Activated T-cell treated with anti-CD3 and anti-CD28 coated beads, Interleukin-2, amount 50 U/mL, for 72 hours (primary cell): ENCODE measurements at places on chromosomes 1 and 21.

- no peak overlapping the region for H3K4me3 ChIP-seq
- no peaks in the 10 kb centered on the region for H3K36me3 ChIP-seq
- H3K27me3 ChIP-seq, result peaks cover 10% of the 10 kb centered on the region
These were observed 120.4 kb upstream of the PTGFR start for GRCh38 chr1:78370356-78370755.

- no peak for DNase-seq
- peak overlapping the region; percentile 64 for H3K27ac ChIP-seq
- H3K27me3 ChIP-seq, result no peaks in the 10 kb centered on the region
These were observed 7.2 kb downstream of the MTR start for GRCh38 chr1:236802264-236802663.

- no peaks in the 10 kb centered on the region for H3K4me1 ChIP-seq
- DNase-seq, result no peak
- no peak overlapping the region for H3K27ac ChIP-seq
- H3K36me3 ChIP-seq, result no peaks in the 10 kb centered on the region
- no peak overlapping the region for H3K4me3 ChIP-seq
These were observed 41.3 kb downstream of the COL6A1 start for GRCh38 chr21:46022551-46023525.

- H3K4me3 ChIP-seq, result no peak overlapping the region
- H3K4me1 ChIP-seq, result no peaks in the 10 kb centered on the region
- no peaks in the 10 kb centered on the region for H3K36me3 ChIP-seq
- no peak for DNase-seq
- H3K27me3 ChIP-seq, result peaks cover 2% of the 10 kb centered on the region
- H3K27ac ChIP-seq, result no peak overlapping the region
These were observed 46.7 kb upstream of the LAMC2 start for GRCh38 chr1:183139281-183139942.

- DNase-seq, result no peak
- no peaks in the 10 kb centered on the region for H3K27me3 ChIP-seq
- H3K4me1 ChIP-seq, result peaks cover 82% of the 10 kb centered on the region
- peak overlapping the region; percentile 21 for H3K27ac ChIP-seq
These were observed 42.4 kb upstream of the RUNX1 start for GRCh38 chr21:35091496-35091895.

DNA sequence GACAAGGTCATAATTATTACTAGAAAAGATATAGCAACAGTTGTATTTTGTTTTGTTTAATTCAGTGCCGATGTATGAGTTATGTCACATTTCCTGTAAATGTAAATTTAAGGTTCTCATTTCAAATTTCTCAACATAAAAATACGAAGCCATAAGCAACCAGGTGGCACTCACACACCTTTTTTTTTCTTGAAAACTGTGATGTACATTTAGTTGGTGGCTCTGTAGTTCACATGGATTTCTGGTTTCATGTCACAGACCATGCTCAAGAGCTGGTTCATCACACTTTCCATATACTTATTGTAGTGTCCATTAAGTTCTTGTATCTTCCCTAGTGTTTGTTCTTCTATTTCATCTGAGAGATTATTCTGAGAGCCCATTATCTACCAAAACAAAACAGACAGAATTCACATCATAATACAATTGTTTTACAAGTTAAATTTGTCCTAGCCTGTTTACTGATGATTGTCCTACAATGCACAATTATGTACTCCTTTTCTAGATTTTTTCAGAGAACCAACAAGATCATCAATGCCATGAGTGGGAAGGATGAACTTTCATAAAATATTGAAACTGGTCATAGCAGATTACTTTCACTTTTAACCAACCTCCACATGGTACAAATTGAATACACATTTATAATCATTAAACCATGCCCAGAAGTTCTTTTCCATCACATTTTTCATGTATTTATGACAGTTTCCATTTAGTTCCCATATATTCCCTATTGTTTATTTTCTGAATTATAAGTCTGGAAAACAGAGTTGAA is 17.1 kb downstream of the ATP6V1G3 start:
- no peaks in the 10 kb centered on the region for H3K36me3 ChIP-seq
- peak overlapping the region; percentile 99 for H3K27ac ChIP-seq
- H3K27me3 ChIP-seq, result no peaks in the 10 kb centered on the region
